ENCODE measurements at places on chromosomes 7 and 10. TPM values are rescaled to one million over a fixed set of nuclear protein-coding genes. Genes with fewer than 3 reads are reported as not detected.

- no peak for DNase-seq
These were observed 144.8 kb upstream of the KLF14 start for GRCh38 chr7:130878785-130879184.

DNA sequence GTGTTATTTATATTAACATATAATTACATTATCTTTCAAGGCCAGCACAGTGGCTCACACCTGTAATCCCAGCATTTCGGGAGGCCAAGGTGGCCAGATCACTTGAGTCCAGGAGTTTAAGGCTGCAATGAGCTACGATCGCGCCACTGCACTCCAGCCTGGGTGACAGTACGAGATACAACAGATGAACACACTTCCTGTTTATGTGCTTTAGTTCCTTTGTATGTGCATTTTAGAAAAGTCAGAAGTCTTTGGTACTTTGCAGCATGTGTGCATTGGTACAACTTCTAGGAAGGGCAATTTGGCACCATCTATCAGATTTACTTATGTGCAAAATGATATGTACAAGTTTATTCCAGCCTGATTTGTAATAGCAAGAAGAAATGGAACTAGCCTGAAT, 13.3 kb downstream of the SLC35G1 start:
- no peak for DNase-seq

DNA sequence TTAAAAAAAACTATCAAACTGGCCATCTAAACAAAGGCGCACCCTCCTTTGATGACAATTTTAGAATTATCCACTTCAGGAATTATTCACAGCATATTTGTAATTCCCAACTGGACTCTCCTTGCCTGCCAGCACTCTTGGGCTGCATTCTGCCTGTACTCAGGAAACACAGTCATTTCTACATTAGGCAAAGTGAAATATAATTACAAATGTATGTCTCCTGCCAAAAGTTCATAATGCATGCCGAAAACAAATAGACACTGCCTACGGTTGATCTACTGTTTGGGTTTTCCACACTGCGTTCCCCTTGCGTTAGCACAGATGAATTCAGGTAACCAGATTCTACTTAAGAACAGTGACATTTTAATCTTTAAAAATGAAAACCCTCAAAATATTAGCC, 1.9 kb downstream of the HGF start:
- no peak for DNase-seq

The HTR7 gene
- total RNA-seq, result not detected

The ZNF804B gene
- total RNA-seq, result not detected
